ENCODE measurements at places on chromosomes 3 and 15. TPM values are rescaled to one million over a fixed set of nuclear protein-coding genes. Genes with fewer than 3 reads are reported as not detected.

TTC23 gene
- total RNA-seq = 9.0 TPM

DNA sequence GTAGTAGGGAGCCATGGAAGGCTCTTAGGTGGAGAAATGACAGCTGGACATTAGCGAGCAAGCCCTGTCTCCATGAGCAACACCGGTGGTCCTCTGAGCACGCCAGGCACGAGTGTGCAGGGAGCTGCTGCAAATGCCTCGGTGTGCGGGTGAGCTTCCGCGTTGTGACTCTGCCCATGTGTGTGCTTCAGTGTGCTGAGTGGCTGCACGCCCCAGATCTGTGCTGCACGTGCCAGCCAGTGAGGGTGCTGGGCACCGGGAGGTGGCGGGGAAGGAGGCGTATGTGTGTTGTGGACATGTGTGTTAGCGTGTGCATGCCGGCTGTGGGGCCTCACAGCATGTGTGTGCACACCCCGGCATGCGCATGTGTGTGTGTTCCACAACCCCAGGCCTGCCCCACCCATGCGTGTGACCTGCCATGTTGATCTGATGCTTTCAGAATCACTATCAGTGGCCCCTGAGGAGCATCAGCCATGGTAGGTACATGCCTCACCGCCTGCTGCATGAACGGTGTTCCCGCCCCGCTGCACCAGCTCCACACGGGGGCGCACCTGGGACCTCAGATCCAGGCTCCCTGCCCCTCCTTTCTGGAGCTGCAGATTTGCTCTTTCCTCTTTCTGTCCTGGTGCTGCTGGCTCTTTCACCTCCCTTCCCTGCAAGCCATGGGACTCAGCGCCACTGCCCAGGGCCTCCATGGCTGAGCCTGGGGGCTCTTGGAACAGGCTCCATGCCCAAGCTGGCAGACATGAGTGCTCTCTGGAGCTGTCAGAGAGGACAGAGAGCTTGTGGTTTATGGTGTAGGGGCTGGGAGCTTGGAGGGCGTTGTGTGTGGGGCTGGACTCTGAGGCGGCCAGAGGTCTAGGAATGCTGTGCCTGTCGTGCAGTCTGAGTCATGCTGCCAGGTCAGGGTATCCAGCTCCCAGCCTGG, 169.4 kb downstream of the TBC1D2B start:
- peak; percentile 75 for DNase-seq

DNA sequence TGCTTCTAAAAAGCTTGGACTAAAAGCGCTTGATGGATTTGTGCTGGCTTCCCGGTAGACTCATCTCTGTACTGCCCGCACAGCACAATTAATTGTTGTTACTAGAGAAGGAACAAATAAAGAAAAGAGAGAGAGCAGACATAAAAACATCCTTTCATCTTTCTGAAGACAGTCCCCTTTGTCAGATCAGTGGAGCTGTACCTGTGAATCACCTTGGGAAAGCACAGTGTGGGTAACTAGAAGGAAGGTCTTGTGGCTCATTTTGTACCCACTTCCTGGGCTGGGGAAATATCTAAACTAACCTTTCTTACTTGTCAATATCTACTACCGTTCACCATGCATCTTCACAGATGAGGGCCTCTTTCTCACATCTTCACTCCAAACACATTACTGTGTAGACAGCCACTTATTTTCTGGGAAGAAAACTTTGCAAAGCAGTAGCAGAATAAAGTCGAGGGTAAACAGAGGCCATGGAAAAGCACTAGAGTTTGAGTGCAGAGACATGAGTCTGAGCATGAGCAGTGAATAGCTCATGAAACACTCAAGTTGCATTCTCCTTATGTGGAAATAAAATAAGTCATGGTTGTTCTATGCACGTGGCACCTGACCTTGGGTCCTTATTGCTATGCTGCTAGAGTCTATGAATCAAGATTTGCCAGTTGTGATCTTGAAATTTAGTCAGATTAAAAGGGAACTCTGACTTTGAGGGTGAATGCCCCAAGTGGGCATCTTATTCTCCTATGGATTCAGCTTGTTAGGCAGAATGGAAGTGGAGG, 169.3 kb downstream of the LPP start:
- no peak for DNase-seq

DNA sequence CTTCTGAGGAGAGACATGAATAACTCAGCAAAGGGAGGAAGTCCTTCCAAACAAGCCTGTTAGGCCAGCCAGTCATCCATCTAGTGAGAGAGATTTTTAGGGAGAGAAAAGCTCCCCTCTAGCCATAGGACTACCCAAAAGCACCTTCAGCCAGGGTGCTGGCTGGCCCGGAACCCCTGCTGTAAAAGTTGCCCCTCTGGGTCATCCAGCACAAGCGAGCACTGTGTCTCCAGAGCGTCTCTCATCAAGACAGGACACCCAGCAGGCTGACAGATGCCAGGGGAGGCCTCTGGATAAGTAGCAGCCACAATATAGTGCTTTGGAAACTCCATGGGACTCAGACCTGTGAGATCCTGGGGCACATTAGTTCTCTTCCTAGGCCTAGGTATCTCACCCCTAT, 24.5 kb downstream of the ANXA2 start:
- DNase-seq = no peak
